Endothelial cell (in vitro differentiated cells): ENCODE measurements at places on chromosomes 7 and 10.

DNA sequence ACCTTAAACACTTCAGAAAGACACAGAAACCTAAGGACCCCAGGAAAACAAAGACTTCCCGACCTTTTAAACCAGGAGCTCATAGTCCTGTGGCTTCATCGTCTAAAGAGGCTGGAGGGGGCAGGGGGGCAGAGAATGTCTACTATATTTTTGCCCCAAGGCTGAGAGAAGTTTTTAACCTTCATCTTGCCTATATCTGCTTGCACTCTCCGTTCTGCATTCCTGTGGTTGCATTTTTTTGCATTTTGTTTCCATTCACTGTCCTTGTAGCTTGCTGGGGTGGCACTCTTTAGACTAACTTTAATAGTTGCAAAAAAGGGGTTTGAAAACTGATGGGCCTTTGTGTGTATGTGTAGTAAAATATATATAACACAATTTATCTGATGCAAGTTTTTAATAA is 23.7 kb downstream of the PRKAR2B start:
- DNase-seq: no peak

GRCh38 chr10:101570428-101571270 is 17.4 kb downstream of the POLL start:
- no peak for DNase-seq

DNA sequence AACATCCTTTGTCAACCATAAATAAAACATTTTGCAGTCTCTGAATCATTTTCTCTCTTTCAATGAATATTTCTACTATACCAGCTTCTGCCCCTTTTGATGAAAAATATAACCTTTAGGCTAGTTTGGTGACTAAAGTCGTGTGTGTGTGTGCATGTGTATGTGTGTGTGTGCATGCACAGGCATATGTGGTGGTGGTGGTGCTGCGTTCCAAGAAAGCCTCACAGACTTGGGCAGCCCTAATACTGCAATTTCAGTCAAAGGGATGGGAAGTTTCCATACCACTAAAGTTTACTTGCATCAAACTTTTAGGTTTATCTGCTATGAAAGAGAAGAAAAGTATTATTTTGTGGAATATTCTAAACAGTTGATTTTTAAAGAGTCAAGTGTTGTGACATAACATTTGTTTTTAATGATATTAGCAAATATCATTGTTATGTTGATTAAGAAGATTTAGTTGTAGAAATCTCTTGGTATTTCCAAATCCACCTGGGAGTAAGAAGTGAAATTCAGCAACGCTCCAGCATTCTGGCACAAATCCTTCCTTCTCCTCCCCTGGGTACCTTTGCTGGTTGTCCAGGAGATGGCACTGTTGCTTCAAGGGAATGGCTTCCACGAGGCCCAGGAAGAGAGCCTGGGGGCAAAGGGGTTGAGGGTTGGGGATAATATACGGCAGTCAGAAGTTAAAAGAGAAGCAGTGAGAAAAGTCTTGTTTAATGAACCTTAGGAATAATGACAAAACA is 41.5 kb downstream of the ASB4 start:
- DNase-seq: peak; percentile 64

- no peak for DNase-seq
Measured at GRCh38 chr10:57786850-57787750, 480.6 kb downstream of the IPMK start.

DNA sequence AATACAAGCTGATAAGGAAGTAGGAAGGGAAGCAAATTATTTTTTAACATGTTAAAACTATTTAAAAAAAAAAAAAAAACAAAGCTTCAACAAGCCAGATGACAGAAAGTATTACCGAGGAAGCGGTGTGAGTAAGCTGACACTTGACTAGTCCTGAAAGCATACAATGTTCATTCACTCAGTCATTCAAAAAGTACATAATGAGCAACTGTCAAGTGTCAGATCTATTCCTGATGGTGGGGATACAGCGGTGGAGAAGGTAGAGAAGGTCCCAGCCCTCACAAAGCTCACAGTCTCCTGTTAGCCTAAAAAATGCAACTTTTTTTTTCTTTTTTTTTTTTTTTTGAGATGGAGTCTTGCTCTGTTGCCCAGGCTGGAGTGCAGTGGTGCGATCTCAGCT is 40.0 kb downstream of the RAPGEF5 start:
- no peak for DNase-seq

- no peak for DNase-seq
Measured at GRCh38 chr10:22158426-22158825, 59.4 kb downstream of the EBLN1 start.

DNA sequence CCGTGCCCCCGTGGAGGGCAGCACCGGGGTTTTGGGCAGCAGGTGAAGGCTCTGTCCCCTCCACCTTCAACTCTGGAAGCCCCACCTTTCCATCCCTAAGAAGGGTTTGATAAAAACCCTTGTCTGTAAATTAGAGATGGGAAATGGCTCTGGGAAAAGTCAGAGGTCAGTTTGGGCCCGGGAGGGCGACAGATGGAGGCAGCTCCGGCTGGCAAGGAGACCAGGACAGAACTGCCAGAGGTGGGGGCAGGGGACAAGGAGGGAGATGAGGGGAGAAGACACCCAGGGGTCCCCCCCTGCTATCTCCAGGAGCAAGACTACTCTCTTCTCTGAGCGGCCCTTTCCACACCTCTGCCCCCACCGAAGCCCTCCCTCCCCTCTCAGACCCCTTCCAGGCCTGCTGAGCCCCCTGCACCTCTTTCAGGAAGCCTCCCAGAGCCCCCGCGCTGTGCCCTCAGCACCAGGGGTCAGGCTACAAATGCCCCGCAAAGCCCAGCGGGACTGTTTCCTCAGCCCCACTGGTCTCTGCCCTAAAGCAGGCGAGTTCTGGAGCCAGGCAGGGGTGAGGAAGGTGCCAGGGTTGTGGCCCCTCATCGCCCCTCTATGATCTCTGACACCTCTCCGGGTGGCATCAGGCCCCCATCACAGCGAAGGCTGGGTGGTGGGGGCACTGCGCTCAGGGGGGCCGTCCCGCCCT is 980 bp upstream of the SH2B2 start:
- no peak for DNase-seq

- peak; percentile 15 for DNase-seq
Measured at GRCh38 chr7:122942059-122942458, 53.4 kb downstream of the TAS2R16 start.

- DNase-seq: no peak
Measured at GRCh38 chr7:41835976-41836530, 133.2 kb upstream of the INHBA start.

- no peak for DNase-seq
Measured at GRCh38 chr10:127919418-127920271, 12.7 kb downstream of the PTPRE start.

DNA sequence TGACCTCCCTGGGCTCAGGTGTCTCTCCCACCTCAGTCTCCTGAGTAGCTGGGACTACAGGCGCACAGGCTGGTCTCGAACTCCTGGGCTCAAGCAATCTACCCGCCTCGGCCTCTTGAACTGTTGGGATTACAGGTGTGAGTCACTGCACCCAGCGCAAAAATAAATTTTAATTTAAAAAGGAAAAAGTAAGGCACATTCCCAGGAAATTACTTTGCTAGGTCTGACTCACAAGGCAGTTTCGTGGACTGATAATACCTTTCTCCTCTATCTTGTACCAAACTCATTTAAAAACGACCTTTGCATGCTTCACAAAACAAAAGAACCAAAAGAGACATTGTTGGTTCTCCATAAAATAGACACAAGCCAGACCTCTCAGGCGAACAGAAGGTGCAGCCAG is 29.7 kb downstream of the PARP12 start:
- DNase-seq: no peak

DNA sequence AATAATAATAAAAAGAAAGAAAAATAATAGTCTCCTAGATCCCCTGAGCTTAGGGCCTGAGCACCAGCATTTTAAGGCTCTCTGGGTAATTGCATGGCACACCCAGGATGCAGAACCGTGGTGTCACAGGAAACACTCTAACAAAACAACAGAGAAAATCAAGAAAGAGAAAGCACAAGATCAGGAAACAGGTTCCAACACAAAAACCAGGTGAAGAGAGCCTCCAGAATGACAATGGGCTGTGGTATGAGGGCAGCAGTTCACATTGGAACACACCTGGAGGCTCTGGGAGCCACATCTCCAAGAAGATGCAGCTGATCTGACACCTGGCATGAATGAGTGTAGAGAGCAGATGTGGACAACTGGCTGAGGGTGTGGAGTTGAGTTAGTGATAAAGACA is 7.1 kb downstream of the MMRN2 start:
- no peak for DNase-seq

DNA sequence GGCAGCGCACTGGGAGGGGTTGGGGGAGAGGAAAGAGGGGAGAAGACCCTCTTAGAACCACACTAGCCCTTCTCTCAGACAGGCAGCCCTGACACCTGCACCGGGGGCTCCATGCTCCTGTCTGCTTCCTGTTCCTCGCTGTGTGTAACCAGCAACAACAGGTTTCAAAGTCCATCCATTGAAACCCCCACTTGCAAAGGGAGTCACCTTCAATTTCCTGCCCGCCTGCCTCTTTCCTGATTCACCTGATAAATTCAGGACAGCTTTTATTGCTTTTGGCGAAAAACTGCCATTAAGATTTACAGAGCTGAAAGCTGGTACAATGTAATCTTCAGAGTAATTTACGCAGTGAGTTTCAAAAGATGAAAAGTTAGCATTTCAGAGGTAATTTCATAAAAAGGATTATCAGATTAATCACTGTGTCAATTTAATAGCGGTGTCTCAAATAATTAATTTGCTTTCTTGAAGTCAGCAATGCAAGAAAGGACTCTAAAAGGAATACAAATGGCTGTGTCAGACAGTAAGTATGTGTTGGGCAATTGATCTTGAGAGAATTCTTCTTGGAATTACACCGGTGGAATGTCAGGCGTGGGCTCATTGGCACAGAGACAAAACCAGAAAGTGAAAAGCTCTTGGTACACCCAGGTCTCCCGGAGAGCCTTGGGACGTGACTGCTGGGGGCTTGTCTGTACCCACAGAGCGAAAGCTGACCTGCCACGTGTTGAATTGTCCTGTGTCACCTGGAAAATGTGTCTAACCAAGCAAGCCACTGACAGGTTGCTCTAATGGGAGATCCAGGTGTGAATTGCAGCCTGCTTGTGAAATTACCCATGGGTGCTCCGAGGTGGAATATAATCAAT is 60.7 kb downstream of the TMEM209 start:
- peak; percentile 9 for DNase-seq

DNA sequence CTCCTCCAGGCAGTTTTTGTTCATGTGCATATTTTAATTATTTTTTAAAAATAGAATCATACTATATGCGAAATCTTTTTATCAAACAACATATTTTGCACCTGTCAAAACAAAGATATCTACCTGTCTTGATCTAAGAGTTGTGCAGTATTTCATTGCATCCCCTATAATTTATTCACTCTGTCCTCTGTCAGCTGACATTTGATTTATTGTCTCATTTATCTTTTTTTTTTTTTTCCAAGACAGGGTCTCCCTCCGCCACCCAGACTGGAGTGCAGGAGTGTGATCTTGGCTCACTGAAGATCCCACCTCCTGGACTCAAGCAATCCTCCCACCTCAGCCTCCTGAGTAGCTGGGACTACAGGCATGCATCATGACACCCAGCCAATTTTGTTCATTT is 49.0 kb downstream of the PRLHR start:
- DNase-seq: no peak

DNA sequence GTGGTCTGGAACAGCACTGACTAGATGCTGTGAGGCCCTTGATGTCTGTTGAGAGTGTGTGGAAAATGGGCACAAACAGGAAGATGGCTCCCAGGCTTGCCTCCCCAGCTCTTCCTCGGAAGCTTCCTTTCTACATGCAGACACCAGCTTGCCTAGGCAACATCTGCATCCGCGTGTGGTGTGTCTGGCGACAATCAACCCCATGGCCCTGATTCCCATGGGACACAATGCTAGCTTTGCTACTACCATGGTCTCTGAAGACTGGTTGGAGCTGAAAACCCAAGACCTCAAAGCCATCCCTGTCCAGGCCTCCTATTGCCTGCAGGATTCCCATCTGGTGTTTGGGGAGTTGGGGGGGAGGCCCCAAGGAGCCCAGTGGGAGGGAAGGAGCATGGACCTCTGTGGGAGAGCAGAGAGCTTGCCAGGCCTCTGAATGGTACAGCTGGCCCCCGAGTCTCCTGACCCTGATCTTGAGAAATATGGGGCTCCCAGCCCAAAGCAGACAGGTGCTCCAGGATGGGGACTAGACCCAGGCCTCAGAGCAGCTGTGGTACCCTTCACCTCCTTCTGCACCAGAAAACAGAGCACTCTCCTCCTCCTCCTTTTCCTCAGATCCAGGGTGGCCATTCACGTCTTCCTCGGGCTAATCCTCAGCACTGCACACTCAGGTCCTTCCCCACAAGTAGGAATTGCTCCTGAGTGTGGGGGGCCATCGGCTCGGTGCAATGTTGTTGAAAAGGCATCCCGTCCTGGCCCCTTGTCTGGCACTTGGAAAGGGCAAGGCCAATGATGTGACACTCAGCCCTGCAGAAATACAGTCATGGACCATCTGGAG is 57.6 kb downstream of the ARHGAP22 start:
- DNase-seq: no peak

GRCh38 chr10:13074563-13075451 is 25.2 kb upstream of the OPTN start:
- peak; percentile 80 for DNase-seq

DNA sequence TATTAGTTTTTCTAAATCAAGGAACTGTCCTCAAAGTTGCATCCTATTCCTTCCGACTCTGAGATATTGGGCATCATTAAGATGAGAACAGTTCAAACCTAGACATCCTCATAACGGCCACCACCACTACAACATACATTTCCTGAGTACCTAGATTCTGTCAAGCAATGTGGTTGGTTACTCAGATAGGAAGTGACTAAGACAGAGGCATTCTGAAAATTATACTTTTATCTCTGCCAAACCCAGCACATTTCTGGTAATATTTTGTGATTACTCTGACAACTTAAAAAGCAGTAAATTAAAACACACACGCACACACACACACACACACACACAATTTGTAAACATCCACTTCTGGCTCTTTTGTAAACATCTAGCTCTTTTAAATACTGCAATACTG is 291.2 kb upstream of the MEOX2 start:
- no peak for DNase-seq

DNA sequence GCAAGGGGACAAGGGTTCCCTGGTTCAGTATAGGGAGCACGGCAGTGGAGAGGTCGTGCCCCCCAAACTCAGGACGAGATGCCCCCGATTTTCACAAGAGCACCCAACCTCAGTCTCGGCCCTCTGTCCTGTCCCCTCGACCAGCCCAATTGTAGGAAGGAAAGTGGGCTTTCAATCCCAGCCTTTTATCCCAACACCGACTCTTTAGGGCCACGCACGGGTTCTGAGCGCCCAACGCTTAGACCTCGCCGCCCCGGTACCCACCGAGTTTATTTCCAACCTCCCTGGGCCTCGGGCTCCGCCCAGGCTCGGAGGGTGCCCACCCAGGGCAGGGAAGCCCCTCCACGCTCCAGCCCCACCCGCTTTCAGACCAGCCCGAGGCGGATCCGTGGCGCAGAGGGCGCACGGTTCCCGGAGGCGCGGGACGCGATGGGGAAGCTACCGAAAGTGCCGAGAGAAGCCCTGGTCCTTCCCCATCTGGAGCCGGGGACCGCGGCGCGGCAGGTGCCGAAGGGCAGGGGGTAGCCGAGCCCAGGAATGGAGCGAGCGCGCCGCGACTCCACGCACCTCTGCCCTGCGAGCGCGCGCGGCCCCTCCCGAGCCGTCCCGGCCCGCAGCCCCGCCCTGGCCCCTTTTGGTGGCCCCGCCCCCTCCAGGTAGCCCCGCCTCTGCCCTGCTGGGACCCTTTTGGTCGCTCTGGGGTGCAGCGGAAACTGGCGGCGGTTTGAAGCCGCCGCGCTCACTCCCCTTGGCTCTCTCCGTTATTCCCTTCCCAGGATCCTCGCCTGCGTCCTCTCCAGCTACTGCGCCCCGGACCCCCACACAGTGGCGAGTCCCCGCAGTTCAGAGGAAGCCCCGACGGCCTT is 20.4 kb downstream of the GRID2IP start:
- no peak for DNase-seq
